ENCODE measurements at places on chromosomes 5 and 9.

DNA sequence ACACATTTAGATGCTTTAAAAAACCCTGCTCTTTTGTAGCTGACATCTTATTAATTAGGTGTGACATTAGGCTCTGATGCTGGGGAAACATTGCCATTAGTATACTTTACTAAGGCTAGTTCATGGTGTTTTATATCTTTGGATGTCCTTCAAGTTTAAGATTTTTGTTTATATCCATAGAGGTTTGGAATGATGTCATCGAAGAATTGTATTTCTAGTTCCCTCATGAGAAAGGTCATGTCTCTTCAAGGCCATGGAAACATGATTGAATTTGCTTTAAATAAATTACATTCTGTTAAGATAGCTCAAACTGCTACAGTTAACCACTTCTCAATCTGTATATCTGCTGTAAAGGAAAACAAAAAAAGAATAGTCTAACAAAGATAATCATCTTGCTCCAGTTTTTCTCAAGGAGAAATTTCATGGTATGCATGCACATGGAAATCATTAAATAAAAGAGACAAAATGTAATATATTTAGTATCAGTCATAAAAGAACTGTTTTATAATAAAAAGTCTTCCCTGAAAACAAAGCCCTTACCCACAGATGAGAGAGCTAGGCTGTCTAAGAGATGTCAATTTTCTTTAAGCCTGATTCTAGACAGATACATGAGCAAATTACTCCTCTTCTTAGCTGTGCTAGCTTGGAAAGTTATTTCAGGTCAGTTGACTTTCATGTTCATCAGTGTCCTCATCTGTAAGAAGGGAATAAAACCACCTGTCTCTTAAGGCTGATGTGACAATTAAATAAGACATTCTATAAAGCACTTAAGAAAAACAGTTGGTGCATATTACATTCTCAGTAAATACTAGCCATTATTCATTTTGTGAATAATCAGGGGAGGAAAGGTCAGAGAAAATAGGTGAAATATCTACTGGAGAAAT, 25.0 kb upstream of the STARD4 start:
- DNase-seq = no peak

DNA sequence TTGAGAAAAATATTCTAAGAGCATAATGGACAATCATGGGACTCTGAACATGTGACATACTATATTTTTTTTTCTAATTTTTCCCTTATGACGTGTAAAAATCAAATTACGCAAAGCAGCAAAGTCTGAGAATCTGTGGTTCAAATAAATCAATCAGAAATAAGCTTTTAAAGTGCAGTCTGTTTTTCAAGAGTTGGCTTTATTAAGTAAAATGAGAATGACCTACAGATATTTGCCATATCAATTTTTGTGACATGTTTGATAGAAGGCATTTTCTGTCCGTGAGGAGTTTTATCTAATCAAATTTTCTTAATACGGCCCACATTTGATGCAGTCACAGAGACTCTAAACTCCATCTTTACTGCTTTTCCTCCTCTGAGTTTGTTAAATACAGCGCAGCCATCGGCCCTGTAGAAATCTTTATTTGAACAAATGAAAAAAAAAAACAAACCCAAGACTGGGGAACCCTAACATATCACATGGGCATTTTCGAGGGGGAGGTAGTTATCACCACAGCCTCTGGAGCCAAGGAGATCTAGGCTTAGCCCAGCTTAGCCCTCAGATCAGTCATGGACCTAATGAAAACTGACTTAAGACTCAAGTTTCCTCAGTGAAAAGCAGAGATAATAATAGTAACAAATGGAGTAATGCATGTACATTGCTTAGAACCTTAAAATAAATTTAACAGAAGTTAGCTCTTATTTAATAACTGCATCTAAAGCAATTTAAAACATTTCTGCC, 263.6 kb upstream of the C9orf72 start:
- DNase-seq = no peak

DNA sequence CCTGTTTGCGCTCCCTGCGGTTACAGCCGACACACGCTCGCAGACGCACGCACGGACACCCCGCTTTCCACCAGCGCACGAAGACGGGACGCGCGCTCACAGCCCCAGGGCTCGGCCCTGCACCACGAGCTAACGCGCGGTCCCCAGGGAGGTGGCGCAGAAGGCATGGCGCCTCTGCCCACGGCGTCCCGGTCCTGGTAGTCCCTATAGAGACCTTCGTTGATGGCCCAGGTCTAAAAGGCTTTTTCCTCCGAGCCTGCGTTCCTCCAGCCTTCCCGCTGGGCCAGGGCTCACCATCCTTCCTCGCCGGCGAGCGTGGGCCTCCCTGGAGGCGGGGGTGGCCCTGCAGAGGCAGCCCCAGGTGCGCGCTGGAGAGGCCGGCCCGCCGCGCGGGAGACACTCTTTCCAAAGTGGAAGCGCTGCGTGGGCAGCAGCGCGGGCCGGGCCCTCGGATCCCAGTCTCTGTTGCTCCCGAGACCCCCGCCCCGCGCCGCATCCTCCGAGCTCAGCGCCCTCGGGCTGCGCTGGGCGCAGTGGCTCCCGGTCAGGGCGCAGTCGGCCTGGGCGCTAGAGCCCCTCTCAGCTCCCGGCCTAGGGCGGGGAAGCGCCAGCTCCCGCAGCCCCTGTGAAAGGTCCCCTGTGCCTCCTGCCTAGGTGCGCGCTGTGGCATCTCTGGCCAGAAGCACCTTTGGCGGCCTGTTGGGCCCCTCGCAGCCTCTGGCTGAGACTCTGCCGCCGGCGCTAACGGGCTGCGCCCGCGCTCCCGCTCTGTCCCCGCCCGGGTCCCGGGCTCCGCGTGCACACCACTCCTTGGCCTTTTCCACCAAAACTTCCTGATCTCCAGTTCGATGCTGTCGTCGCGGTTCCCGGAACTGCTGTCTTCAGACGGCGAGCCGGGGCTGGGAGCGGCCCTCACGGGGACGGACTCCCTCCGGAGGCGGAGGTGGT, 31.9 kb upstream of the FANCC start:
- no peak for DNase-seq

DNA sequence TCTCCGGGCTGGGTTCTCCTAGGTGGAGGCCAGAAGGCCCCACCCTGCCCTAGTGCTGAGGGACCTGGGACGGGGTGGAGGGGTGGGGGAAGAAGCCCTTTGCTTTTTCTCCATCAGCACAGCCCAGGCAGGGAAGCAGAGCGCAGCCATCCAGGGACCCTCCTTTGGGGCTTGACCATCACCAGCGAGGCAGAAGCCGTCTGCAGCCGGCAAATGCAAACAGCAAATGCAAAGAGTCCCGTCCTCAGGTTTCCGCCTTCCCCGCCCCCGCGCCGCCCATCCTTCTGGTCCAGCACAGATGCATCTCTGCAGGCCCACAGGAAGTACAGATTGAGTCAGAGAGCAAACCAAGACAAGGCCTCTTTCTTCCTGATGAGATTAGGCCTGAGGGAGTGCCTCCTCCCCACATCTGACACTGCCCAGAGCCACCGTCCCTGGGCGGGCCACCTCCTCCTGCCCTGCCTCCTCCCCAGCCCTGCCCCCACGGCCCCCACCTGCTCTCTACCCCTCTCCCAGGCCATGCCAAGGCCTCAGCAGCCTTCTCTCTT, 23.4 kb downstream of the CORO2A start:
- DNase-seq = peak; percentile 29

GRCh38 chr5:97528941-97529340, 345.9 kb upstream of the RIOK2 start:
- DNase-seq = peak; percentile 66

DNA sequence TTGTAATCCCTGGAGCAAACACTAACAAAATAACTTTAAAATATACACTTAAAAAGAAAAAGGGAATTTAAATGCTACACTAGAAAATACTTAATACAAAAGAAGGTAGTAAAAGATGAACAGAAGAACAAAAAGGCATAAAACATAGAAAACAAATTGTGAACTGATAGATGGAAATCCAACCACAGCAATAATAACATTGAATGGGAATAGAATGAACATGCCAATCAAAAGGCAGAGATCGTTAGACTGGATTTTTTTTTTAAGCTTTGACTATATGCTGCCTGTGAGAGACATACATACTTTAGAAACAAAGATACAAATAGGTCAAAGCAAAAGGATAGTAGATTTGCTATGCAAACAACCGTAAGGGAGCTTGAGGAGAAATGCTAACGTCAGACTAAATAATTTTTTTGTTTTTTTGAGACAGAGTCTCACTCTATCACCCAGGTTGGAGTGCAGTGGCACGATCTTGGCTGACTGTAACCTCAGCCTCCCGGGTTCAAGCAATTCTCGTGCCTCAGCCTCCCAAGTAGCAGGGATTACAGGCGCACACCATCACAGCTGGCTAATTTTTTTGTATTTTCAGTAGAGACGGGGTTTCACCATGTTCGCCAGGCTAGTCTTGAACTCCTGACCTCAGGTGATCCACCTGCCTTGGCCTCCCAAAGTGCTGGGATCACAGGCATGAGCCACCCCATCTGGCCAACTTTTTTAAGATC, 6.5 kb downstream of the ABO start:
- no peak for DNase-seq

Data from fibroblast of skin of right biceps (primary cell).